ENCODE measurements at places on chromosomes 7 and 10.

DNA sequence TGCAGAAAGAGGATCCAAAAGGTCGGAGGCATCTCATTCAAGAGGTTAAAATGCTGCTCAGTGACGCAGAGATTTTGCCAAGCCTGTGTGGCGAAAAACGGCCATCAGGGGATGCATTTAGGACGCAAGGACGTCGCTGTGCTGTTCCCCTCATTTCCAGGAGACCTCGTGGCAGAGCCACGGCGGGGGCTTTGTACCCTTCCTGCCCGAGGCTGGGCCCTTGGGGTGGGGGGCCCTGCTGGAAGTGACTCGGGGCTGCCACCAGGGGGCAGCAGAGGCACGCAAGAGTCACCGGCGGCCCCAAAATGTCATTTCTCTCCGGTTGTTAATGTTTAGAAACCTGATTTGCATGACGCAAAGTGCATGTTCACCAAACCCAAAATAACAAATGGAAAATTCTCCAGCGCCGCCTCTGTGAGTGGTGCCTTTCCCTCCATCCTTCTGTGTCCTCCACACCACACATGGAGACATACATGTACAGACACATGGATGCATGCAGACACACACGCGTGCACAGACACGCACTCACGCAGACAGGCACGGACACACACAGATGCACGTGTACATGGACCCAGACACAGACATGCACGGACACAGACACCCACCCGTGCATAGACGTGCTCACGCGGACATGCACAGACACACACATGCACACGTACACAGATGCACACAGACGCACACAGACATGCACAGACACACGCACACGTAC lies 51.0 kb upstream of the NKX6-2 start:
- DNase-seq, result peak; percentile 26

GRCh38 chr7:12862146-12862545 lies 174.7 kb downstream of the ARL4A start:
- DNase-seq, result no peak

GRCh38 chr10:69458430-69459100 lies 7.3 kb downstream of the TSPAN15 start:
- no peak for DNase-seq

DNA sequence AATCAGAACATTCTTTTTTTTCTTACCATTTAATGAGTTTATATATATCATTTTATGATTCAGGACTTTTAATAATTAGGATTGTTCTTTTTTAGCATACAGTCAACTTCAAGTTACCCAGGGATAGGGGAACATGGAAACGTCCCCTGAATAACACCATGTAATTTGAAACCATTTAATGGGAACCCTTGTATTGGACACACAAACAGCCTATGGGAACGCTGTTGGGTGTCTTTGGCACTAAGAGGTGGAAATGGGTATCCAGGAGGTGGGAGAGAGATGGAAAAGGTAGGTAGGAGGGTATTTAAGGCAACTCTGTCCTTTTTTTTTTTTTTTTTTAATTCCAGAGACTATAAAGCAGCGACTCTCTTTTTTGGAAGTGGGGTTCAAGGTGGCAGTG lies 2.6 kb downstream of the LUC7L2 start:
- DNase-seq, result no peak

DNA sequence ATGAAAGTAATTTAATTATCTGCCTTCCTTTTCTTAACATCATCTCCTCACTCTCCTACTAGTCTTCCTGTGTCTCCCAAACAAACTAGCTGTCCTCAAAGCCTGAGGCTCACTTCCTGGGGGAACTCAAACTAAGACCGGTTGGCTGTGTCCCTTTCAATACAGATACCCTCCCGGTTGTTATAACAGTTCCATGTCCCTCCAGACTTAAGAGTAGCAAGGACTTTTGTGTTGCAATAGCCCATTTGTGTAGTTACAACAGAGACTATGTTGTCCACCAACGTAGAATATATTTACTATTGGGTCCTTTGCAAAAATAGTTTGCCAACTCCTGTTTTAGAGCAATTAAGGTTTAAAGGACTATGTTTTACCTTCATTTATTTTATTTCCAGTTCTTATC lies 8.6 kb upstream of the TARP start:
- no peak for DNase-seq

- no peak for DNase-seq
Observed at GRCh38 chr10:73597346-73597745, 6.2 kb upstream of the USP54 start.

DNA sequence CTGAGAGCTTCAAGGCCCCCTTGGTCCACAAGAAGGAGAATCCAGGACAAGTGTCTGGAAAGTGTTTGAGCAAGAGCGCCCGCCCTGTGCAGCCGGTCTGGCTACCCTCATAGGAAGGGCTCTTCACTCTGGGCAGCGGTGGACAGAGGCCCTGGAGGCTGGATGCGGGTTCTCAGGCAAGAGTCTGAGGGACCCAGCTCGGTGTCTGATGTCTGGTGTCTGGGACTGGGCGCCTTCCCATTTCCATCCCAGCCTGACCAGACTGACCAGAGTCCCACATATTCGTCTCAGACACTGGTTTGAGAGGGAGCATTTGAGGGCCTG lies 59.8 kb downstream of the HK1 start:
- DNase-seq, result no peak

DNA sequence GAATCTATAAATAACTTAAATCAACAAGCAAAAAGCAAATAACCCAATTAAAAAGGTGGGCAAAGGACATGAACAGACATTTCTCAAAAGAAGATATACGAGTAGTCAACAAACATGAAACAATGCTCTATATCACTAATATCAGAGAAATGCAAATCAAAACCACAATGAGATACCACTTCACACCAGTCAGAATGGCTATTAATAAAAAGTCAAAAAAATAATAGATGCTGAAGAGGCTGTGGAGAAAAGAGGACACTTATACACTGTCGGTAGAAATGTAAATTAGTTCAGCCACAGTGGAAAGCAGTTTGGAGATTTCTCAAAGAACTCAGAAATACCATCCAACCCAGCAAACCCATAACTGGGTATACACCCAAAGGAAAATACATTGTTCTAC lies 70.6 kb downstream of the CTTNBP2 start:
- no peak for DNase-seq

DNA sequence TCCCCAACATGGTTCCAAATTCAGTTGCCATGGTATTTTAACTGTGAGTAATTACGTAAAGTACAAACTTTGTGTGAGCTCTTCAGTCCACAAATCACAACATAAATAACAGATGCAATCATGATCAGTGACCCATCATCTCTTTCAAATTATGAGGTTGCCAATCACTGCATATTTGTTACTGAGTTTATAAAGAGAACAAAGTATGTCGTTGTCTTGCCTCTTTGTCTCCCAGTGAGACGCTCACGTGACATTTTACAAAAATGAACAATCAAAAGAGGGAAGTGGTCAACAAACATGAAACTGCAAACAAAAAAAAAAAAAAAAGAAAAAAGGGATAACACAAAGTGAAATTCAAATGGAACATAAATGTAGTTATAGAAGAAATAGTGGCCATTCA lies 122.7 kb upstream of the PDSS1 start:
- DNase-seq, result peak; percentile 30

DNA sequence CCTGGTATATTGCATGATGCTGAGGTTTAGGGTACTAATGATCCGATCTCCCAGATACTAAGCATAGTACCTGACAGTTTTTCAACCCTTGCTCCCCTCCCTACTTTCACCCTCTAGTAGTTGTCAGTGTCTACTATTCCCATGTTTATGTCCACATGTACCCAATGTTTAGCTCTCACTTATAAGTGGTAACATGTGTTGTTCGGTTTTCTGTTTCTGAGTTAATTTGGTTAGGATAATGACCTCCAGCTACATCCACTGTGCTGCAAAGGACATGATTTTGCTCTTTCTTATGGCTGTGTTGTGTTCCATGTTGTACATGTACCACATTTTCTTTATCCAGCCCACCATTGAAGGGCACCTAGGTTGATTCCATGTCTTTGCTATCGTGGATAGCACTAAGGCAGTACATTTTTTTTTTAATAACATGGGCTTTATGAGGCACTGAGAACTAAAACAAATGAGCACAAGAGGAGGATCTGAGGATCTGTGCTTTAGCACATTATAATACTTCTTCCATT lies 28.1 kb downstream of the ITGB8 start:
- no peak for DNase-seq

GRCh38 chr7:79822620-79823240 lies 311.9 kb upstream of the GNAI1 start:
- DNase-seq, result no peak

DNA sequence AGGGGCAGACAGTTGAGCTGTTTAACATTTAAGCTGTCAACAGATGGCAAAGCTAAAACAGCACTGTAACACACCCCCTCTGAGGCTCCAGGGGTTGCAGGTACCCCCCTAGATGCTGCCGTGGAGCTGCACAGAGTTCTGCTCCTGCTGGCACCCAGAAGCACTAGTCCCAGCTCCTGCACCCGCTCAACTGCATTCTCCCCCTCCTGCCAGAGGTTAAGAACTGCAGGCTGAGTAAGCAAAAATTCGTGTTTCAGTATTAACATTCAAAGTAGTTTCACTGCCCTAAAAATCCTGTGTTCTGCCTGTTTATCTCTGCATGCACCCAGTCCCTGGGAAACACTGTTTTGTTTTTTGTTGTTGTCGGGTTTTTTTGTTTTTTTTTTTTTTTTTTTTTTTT lies 790.8 kb upstream of the KCND2 start:
- no peak for DNase-seq

DNA sequence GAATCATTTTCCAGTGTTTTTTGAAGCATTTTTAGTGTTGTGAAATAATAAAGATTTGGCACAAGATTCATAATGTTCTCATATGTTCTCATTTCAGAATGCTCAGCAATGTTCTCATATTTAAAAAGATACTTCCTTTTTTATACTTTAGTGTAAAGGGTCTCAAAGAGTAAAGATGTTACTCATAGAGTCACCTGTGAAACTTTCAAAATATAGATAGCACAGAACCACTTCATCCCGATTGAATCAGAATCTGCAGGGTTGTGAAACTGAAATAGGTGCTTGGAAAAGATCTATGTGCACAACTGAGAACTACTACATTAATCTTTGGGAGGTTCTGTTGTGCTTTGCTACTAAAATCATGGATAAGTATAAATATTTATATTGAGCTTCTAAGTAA lies 144.7 kb downstream of the MDFIC start:
- DNase-seq, result no peak

DNA sequence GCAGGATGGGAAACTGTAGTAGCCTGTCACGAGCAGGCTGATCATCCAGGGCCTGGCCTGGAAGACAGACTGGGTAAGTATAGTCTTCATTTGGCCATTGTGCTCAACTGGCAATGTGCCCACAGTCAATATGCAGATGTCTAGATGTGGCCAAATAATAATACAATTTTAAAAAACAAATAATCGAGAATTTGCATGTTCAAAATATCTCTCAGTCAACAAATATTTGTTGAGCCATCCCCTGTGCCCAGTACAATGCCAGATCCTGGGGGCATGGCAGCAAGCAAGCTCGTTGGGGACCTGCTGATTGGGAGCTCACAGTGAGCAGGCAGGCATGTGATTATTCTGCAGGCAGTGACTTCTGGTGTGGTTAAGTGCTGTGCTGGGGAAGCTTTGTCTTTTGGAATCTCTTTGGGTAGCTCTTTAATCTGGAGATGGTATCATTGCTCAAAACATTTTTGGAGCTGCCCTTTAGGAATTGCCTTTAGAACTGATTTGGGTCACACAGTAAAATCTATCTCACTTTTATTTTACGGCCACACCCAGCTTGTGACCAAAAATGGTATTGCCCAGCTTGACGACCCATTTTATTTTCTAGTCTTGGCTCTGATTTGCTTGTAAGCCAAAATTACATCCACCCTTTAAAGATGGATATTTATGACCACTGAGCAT lies 92.2 kb downstream of the PLCE1 start:
- DNase-seq, result no peak

GRCh38 chr10:31152421-31153135 lies 120.9 kb upstream of the ZNF438 start:
- no peak for DNase-seq

DNA sequence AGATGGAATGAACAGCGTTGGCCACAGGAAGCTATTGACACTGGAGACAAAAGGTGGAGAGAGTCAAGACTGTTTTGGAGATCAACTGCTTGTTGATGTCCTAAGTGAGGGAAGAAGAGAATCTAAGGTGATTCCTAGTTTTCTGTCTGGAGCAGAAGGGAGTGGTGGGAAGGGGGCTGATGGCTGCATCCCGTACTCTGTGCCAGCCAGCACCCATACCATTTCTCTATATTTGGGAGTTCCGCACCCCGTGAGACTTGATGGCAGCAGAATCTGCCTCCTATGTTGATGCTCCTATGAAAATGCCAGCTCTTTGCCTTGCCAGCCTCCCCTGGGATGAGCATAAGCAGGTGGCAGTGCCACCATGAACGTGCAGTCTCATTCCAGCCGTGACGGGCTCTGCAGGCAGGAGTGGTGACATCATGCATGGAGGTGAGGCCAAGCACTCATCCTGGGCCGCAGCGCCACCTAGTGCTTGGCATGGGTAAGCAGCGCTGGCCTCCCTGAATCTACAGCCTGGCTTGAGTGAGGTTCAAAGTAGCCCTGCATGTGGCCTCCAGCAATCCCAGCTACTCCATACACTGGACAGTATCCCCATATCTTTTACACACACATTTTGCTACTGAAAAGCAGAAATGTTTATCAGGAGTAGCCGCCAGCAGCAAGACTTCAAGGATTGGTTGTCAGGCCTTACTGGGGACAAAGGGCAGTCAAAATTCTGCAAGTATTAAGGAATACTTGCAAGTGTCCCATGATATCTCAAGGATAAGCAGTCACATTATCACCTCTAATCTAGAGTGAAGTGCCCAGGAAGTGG lies 43.0 kb downstream of the PODXL start:
- DNase-seq, result peak; percentile 52

- no peak for DNase-seq
Observed at GRCh38 chr10:81130014-81130413, 592.3 kb downstream of the SH2D4B start.

- no peak for DNase-seq
Observed at GRCh38 chr10:124743191-124744101, 732 bp downstream of the FAM53B start.

- DNase-seq, result no peak
Observed at GRCh38 chr10:66747451-66747850, 178.4 kb upstream of the LRRTM3 start.

DNA sequence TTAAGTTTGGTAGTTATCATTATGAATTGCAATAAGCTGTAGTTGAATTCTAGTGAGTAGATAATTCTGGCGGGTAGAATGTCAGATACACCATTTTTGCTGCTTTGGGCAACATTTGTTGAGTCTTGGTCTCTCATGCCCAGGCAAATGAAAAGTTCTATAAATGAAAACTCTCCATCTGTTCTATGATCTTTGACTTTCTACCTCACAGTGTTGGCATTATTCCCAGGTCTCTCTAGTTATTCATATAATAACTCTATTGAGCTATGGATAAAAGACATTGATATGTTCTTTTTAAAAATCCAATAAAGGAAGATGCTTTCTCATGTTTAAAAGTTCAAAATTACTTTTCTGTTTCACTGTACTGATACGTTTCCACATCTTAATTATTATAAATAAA lies 415.3 kb upstream of the SEMA3D start:
- DNase-seq, result no peak

GRCh38 chr10:94293354-94293753 lies 69.4 kb downstream of the NOC3L start:
- no peak for DNase-seq

GRCh38 chr7:64888561-64888900 lies 14.5 kb upstream of the ZNF273 start:
- no peak for DNase-seq
